Caki2 (cell line): ENCODE measurements at places on chromosomes 16 and 17.

DNA sequence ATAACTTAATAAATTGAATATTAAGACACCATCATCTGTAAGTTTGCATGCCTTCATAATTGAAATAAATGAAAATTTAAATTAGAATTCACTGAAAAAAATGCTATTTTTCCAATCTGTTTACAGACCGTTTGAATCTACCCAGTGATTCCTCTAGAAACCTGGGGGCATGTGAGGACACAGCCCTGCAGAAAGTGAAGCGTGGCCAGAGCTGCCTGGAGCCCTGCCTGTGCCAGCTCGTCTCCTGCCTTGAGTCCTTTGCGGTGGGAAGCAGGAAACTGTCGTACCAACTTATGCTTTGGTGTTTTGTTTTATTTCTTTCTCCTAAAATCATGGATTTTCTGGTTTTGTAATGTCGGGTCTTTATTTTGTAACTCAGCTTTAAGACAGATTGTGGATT, 67.8 kb upstream of the FA2H start:
- DNase-seq, result no peak

DNA sequence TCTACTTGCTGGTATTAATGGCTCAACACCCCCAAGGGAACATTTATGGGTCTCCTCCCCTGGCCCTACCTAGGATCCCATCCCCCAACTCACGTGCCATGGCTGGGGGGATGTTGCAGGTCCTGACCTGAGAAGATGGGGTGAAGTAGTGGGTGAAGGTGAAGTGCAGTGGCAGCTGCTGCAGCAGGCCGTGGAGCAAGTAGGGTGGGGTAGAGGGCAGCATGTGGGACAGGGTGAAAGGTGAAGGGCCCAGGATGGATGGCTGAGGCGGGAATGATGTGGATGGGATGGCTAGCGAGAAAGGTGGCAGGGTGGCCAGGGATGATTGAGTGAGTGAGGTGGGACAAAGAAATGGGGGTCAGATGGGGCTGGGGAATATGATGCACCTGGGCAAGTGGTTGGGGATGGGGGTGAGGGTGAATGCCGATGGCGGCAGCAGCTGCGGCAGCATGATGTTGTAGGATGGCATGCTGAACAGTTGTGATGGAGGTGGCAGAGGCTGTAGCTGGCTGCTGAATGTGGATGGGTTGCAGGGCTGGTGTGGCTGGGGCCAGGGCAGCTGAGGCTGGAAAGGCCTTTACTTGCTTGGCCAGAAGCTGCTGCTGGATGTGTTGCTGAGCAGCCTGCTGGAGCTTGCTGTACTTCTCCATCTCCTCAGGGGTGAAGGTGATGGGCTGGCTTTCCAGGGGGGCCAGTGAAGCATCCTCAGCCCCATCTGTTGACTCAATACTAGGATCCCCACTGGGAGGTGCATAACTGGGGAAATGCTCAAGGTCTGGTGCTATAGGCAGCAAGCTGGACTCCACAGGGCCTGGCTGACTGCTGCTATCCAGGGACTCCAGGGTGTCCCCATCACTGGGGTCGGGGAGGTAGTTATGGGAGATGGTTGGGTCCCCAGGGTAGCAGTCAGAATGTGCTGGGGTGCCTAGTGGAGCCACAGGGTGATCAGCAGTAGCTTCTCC, 8.3 kb upstream of the ITGA2B start:
- no peak for DNase-seq

DNA sequence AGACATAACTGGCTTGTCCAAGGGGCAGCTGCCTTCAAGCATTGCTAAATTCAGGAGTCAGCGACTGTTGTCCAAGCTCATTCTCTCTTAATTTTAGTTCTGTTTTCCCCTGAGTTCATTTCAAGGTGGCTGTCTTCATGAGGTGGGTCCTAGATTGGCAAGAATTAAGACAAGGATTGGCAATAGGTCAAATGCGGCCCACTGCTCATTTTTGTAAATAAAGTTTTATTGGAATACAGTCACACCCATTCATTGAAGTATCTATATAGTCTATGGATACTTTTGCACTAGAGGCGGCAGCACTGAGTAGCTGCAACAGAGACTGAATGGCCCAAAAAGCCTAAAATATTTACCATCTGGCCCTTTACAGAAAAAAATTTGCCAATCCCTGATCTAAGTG, 73.8 kb downstream of the TMEM114 start:
- DNase-seq, result no peak

GRCh38 chr16:3625911-3626732, 14.7 kb upstream of the SLX4 start:
- no peak for DNase-seq

DNA sequence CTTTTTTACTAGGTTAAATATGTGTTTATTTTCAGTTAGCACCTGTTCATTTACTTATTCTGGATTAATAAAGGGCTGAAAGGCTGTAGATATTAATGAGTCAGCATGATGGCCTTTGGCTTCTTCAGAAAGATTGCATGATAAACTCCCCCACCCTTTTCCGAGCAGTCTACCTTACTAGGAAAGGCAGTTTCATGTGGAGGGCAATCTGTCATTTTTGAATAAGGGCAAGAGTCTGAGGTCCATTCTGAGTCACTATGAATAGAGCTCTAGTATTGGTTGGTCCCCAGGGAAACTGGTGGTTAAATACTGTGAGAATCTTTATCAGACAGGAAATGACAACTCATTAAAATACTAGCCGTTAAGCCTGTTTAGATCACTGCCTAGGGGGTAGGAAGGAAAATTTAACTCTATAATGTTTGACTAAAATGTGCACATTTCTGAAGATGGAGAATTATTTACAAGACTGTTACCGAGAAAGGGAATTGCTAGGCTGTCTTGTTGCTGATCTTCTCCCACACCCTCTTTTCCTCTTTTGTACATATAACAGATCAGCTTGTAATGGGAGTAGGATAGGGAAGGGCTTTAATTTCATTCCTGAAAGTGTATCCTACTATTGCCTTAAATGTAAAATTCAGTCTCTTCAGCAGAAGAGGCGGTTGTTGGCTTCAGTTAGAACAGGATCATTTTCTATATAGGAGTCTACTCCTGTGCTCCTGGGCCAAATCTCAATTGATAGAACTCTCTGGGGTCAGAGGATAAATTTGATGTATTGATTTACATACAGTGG, 63.3 kb downstream of the TUBD1 start:
- peak; percentile 99 for DNase-seq

DNA sequence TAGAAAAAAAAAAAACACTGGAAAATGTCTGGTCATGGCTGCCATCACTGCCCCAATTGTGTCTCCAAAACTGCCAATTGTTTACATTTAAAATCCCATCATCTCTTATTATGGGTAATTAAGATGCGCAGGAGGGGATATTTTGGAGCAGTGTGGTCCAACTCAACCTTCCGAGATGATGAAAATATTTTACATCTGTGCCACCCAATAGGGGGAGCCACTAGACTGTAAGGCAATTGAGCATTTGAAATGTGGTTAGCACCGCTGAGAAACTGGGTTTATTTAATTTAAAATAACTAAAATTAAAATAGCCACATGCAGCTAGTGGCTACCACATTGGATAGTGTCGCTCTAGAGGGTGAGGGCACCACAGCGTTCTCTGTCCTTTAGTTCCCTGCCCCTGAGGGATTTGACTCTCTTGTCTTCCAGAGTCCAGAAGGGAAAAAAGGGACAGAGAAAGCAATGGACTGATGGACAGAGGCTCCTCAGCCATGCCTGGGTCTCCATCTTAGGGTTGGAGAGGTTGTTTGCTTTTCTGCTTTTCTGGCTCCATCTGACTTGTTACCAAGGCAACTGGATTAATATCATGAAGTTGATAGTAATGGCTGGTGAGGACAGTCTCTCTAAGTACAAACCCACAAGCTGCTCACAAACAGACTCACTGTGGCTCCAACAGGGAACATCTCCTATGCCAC, 3.5 kb downstream of the MPO start:
- no peak for DNase-seq

DNA sequence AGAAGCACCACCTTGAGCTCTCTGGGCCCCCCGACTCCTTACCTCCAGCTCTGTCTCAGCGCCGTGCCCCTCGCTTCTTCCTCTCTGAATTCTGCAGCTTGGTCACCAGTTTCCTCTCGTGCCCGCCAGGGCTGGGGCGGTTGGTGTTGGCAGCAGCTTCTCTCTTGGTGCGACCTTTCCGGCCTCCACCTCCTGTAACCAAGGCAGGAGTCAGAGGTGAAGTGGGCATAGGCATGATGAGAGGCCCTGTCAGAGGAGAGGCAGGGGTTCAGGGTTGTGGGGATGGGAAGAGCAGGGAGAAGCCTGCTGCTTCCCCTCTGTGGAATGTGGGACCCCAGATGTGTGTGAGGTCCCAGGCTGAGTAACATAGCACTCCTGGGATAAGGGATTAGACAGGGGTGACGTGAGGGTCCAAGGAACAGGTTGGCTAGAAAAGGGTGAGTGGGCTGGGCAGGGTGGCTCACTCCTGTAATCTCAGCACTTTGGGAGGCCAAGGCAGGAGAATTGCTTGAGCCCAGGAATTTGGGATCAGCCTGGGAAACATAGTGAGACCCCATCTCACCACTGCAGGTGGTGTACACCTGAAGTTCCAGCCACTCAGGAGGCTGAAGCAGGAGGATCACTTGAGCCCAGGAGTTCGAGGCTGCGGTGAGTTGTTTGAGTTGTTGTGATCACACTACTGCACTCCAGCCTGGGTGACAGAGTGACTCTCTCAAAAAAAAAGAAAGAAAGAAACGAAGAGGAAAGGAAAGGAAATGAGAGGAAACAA, 626 bp downstream of the NUPR1 start:
- DNase-seq, result no peak

DNA sequence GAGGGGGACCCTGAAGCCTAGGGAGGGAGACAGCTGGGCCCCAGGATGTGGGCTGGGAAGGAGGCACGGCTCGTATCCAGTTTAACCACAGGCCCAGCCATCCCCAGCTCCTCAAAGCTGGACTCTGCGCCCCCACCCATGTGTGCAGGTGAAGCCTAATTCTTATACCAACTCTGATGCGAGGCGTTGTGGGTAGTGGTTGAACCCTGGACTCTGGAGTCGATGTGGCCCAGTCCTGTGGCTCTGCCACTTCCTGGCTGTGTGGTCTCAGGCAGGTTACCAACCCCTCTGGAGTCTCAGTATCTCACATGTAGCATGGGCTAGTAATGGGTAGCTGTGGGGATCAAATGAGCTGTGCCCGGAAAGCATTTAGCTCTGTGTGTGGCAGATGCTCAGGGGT, 60.4 kb upstream of the TOB1 start:
- no peak for DNase-seq

DNA sequence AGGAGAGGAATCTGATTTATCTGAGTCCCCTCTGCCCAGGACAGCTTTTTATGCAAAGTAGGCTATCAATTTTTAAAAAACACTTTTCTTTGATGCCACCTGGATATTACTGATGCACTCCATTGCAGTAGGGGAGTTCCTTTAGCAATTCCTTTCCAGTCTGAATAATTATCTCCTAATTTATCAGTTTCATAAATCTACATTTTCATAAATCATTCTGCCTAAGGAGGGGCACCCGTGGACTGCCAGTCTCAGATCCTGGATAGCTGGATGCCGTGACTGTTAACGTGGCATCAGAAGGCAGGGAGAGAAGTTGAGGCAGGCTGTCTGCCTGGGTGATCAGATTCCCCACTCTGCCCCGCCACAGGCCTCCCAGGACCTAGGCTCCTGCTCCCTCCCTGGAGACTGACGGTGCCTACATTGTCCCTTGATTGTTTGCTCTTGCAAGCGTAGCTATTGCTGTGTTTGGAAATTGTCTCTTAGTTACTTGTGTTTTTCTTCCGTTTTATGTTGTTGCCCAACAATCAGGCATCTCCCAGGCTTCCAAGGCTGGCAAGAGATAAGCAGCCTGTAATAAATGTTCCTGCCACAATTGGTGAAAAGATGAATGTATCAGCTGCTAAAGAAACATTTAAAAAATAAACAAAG, 75.2 kb downstream of the KATNIP start:
- peak; percentile 45 for DNase-seq

GRCh38 chr17:81394377-81394920, 808 bp upstream of the BAHCC1 start:
- no peak for DNase-seq

- no peak for DNase-seq
Measured at GRCh38 chr16:68117884-68118283, 32.7 kb downstream of the NFATC3 start.

DNA sequence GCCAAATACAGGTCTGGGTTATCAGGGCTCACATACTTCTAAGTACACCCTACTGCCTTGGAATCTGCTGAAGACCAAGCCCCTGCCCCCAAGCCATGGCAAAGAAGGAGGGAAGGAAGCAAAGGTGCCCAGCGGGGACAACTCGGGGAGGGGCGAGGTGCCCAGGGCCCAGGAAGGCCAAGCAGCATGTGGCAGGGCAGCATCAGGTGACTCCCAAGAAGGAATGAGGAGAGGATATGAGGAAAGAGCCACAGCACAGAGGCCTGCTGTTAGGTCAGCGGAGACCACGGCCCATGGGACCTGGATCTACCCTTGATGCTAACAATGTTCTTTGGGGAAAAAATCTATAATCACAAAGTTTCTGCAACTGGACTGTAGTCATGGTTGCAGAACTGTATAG, 142.6 kb upstream of the CRHR1 start:
- DNase-seq, result peak; percentile 10

- DNase-seq, result no peak
Measured at GRCh38 chr16:83747936-83748335, 59.8 kb upstream of the HSBP1 start.

DNA sequence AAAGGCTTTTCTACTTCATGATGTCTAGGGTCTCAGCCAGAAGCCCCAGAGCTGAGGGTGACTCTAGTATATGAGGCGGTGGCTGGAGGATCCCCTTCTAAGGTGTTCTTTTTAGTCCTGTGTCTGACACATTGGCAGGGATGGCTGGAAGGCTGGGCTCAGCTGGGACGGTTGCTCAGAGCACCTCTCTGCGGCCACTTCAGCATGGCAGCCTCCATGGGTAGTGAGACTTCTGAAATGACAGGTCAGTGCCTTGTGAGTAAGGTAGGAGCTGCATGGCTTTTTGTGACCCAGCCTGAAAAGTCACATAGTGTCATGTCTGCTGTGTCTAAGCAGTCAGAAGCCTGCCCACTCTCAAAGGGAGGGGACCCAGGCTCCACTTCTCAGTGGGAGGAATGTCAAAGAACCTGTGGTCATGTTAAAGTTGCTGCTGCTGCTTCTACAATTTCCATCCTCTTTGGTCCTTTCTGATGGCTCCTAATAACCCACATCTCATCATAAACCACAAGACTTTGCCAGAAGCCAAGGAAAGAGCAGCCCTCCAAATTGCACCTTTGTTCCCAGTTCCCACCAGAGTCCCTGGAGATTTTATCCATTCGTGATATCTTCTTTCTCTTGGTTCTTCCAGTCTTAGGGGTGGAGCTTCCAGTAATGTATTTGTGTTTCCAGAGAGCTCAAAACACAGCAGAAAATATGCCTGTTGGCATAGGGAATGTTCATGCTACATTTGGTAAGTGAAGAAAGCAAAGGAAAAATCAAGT, 15.4 kb upstream of the KCNG4 start:
- no peak for DNase-seq

GRCh38 chr16:9077091-9077809, 14.2 kb upstream of the HAPSTR1 start:
- peak; percentile 95 for DNase-seq
